NCI-H1092 (cell line): ENCODE measurements at places on chromosomes 16 and 17.

GRCh38 chr17:50687200-50688066 lies 20.3 kb downstream of the ANKRD40 start:
- no peak for DNase-seq

DNA sequence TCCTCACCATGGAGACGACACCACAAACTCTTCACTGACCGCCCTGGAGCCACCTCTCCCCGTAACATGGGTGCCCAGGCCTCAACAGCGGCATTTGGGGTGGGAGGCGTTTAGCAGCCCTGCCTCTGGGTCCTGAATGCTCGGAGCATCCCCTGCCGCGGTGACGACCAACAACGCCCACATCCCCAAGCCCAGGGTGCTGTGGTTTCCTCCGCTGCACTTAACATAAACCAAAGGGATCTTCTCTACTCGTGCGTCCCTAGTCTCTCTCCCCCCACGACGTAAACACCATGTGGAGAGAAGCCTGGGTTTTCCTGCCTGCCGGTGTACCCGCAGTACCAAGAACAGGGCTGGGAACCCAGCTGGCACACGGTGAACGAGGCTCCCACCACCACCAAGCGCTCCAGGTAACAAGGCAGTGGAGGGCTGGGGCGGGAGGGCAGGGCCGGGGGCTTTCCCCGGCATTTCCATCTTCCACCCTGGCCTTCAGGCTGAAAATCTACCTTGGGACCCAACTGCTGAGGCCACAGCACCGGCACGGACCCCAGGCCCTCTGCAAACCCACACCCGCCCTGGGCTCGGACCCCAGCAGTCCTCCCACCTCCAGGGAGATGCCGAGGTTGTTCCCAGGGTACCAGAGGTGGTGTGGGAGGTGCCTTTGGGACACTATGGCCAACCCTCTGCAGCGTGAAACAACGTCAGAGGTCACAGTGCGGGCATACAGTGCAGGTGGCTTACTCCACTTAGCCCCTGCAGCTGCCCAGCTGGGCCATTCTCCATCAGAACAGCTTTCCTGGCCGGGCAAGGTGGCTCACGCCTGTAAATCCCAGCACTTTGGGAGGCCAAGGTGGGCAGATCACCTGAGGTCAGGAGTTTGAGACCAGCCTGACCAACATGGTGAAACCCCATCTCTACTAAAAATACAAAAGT lies 54.3 kb downstream of the TIMM22 start:
- DNase-seq: no peak

- DNase-seq: no peak
Observed at GRCh38 chr17:42953669-42954068, 10.6 kb downstream of the AARSD1 start.

DNA sequence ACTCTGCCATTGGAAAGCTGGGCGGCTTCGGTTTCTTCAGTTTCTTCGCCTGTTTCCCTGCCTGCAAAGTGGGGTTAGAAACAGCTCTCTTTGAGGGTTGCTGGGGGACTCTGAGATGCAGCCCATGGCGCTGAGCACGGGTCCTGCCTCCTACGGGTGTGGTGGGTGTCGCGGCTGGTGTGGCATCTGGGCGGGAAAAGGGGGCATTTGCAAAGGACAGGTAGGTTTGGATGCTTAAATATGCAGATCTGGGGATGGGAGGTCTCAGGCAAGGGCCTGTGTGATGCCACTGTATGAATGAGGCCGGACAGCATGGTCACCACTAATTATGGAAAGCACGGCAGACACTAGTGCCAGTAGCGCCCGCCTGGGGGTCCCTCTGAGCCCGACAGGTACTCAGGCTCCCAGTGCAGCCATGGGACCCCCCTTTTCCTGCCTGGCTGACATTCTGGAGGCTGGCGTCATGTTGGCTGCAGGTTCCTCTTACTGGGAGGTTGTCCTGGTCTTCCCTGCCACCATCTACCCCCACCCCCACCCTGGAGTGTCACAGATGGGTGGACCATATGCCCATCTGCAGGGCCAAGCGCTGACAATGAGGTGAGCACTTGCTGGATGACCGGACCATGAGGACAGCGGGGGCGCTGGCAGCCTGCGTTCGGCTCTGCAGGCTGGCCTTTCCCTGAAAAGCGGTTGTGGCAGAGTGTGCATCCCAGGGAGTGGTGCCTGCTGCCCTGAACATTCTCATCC lies 237.7 kb downstream of the SEC14L1 start:
- DNase-seq: no peak

DNA sequence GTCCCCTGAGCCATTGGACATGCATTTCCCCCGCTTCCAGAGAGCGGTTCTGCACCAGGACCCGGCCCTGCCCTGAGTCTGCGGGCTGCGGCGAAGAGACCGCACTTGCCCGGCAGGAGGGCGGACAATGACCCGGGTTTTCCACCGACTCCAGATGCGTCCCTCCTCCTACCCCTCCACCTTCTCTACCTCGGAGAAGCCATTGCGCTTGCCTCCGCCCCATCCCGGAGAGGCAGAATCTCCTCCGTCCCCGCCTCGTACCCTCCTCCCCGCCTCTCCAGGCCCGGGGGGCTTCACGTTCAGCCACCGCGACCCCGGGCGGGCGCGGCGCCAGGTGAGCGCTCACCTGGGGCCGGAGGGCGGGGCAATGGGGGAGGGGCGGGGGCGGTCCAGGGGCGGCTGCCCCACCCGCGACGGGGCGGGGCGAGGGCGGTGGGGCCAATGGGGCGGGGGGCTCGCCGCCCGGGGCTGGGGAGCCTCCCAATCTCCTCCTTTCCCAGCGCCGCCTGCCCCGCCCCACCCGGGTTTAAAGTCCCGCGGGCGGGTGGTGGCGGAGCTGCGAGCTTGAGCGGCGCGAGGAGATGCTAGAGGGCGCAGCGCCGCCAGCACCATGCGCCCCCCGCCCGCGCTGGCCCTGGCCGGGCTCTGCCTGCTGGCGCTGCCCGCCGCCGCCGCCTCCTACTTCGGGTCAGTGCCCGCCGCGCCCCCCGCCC lies at the start of gene WNT9B:
Gene WNT9B, plus strand, starts transcription at position 555 of the 713 bp plus-strand sequence. Its CDS starts 56 bp downstream, at position 611.
- no peak for DNase-seq

- DNase-seq: no peak
Observed at GRCh38 chr17:36503456-36504155, 17.1 kb downstream of the ZNHIT3 start.

GRCh38 chr16:7615565-7615964 lies 282.9 kb downstream of the RBFOX1 start:
- DNase-seq: no peak

DNA sequence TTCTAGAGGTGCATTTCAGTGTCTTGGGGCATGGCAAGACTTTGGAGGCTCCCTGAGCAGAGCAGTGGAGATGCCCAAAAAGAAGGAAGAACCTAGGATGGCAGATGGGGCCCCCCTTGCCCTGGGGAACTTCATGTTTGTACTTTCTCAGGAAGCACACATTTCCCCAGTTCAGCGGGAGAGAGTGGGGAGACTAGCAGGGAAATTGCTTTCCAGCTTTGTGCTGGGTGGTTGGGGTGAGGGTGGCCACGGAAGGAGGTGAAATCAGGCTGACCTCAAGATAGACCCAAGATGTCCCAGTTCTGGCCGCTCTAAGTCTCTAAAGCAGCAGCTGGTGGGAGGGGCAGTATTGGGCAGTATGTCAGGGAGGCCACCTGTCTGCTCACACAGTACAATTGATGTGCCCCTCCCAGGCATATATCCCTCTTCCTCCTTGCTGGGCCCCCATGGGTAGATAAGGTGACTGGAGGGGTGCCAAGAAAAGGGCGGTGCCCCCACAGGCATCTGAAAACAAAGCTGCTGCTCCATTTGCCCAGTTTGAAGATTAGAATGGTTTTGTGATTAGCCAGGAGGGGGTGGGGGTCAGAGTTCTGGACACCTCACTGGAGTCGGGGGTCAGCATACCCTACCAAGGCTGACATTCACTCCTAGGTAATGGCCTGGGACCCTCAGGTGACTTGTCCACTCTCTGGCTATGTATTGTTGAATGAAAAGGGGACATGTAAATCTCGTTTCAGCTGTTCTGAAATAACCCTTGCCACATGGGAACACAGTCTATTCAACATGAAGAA lies 17.1 kb upstream of the NAGLU start:
- no peak for DNase-seq

GRCh38 chr17:50909765-50910605 lies 43.8 kb upstream of the TOB1 start:
- no peak for DNase-seq

- no peak for DNase-seq
Observed at GRCh38 chr17:30315106-30315505, 18.8 kb downstream of the TMIGD1 start.

GRCh38 chr17:81049372-81049911 lies 14.5 kb downstream of the BAIAP2 start:
- no peak for DNase-seq

DNA sequence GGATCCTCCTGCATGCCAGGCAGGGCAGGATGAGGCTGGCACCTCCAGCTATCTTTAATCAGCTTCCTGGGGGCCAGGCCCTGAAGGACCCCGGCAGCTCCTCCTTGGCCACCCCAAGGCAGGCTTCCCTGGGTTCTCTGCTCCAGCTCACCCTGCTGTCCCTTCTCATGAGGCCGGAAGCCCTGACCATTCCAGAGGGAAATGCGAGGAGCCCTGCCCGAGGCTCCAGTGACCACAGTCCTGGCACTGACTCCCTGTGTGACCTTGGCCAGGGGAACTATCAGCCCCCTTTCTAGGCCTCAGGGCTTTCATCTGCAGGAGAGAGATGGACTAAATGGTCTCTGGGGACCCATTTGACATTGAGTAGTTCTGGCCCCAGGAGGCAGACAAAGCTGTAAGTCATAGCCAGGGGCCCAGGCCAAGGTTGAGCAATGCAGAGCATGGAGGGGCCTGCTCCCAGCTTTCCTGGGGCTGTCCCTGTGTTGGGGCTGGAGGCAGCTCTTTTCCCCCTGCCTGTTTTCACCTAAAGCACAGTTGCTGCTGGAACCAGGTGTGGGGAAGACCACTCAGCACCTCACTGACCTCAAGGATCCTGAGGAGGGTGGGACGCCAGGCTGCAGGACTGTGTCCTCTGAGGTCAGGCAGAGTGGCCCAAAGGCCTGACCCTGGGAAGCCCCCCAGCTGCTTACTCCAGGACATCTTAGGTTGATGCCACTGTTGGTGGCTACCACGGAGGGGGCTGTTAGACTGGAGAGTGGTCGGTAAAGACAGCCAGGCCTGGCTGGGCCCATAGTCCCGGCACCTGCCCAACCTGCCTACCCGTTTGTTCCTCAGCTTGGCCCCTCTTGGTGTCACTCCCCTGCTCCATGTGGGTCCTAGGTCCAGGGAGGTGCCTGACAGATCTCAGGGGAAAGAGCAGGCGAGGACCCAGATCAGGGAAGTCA lies 8.1 kb downstream of the KCNH6 start:
- DNase-seq: no peak

DNA sequence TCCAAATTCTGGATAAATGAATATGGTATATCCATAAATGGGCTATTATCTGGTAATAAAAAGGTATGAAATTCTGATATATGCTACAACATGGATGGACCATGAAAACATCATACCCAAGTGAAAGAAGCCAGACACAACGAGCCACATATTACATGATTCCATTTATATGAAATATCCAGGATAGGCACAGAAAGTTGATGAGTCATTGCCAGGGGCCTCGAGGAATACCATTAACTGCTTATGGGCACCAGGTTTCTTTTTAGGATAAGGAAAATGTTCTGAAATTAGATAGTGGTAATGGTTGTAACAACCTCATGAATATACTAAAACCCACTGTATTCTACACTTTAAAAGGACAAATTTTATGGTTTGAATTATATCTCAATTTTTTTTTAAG lies 123.2 kb downstream of the PITPNC1 start:
- DNase-seq: no peak

DNA sequence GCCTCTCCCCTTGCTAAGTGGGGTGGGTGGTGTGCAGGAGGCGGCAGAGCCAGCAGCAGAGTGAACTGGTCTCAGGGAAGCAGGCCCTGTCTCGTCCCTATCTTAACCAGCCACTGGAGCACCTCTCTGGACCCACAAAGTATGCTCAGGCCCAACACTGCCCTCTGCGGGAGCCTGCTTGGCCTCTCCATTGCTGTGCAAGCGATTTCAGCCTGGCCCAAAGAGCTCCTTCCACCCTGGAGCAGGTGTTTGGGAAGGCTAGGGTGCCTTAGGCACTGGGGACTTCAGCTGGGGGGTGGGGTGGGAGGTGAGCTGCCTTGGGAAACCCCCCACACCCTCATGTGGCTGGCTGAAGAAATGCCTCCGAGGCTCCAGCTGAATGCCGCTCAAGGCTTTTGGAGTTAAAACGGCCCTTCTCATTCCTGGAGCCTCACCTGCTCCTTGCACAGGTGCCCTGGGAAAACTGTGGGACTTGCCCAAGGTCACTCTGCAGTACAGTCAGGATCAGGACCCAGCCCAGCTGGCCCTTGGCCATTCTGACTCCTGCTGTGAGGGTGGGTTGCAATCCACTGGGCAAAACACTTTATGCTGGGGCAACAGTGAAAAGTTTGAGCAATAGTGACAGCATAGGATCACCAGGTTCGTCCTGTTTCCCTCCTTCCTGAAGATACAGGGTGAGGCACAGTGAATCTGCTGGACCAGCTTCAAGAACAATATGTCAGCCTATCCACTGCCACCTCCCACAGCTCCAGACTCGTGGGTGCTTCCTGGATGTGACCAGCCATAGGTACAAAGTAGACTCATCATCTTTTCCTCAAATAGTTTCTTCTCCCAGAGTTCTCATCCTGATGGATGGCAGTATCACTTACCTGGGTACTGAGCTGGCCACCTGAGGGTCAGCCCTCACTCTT lies 5.9 kb upstream of the UBE2O start:
- peak; percentile 37 for DNase-seq

DNA sequence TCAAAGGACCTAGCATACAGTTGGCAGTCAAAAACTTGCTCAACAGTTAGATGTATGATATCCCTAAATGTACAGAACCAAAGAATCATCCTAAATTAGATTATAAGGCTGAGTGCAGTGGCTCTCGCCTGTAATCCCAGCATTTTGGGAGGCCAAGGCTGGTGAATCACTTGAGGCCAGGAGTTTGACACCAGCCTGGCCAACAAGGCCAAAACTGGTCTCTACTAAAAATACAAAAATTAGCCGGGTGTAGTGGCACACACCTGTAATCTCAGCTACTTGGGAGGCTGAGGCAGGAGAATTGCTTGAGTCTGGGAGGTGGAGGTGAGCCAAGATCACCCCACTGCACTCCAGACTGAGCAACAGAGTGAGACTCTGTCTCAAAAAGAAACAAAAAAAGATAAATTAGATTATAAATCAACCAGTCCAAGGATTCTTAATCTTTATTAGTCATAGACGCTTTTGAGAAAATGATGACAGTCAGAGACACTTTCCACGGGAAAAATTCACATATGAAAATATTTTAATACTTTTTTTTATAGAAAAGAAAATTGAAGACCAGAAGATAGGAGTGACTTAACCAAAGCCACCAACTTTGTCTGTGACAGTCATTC lies 77.6 kb downstream of the MMD start:
- no peak for DNase-seq

GRCh38 chr17:72520665-72521303 lies 400.0 kb downstream of the SOX9 start:
- no peak for DNase-seq

DNA sequence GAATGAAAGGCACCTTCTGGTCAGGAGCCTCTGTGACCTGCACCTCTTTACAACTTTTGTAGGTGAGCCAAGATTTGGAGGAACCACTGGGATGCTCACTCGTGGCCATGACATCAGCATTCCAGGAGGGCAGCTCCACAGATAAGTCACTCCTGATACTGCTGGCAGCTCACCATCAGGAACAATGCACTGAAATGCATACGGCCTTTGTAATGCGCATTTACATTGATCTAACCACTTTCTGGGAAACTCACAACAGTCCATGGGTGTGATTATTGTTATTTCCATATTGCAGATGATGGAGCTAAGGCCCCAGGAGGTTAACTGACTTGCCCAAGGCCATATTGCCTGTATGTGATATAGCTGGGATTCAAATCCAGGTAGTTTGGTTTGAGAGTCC lies 34.3 kb upstream of the PMFBP1 start:
- DNase-seq: no peak
